ENCODE measurements at places on chromosomes 7 and 10.

DNA sequence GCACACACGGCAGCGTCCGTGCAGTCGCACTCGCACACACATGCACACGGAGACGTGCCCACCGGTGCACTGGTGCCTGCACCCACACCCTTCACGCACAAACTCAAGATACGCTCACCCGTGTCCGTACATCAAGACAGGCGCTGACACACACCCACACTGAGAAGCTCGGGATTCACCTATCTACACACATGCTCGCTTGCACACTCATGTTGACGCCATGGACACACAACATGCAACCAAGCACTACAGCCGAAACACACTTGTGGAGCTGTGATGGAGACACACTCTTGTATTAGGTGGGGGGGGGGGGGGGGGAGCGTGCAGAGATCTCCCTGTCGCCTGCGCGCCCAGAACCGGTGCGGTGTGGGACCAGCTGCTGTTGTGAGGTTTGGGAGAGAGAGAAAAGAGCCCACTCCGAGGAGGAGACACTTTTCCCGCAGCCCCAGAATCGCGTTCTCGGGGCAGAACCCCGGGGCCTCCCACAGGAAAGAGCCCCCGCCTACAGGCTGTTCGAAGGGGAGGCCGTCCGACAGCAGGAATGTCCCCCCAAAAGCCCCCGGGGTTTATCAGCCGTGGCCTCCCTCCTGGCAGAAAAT is 605 bp upstream of the NFKB2 start:
- DNase-seq, result no peak

DNA sequence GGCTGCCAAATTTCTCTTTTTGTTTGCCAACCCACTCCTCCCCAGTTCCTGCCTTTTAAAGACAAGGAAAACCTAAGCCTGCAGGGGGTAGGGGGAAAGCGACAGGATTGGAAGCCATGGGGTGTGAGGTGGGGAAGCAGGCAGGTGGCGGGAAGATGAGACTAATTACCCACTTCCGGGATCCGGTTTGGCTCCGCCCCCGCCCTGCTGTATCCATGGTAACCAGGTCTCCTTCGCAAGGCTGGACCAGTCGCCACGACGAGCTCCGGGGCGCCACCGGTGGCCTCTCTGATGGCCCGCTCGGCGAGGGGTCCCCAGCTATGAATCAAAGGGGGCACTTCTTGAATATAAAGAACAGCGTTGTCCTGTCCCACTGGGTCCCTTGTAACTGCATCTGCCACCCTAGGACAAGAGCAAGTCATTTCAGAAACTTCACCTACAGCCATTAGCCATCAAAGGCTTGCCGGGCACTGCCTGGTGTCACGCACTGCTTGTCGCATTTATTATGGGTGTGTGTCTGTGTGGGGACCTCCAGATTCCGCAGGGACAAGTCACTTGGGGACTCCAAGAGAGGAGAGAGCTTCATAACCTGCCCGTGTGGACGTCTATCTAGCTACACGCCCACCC is 55.4 kb upstream of the LMTK2 start:
- no peak for DNase-seq

DNA sequence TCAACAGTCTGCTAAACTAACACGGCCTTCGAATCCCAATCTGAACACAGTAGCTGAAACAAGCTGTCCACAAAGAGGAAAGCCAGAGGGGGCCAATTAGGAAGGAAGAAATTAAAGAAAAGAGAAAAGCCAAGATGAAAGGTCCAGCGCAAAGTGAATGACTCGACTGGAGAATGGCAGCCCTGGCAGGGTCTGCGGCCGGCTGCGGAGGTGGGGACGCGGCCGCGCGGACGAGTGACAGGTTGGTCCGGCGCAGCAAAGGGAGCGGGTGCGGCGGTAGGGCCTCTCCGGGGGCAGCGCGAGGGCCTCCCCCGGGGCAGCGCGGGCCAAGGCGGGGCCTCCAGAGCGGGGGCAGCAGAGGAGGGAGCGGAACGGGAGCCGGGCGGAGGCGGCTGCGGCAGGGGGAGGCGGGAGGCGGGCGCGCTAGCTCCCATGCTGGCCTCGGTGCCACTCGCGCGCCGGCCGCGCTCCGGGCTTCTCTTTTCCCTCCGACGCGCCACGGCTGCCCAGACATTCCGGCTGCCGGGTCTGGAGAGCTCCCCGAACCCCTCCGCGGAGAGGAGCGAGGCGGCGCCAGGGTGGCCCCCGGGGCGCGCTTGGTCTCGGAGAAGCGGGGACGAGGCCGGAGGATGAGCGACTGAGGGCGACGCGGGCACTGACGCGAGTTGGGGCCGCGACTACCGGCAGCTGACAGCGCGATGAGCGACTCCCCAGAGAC is at the start of gene VWC2:
TSS of gene VWC2 (plus strand) at position 421 of the 718 bp plus-strand sequence. CDS start 1,798 bp downstream, outside the sequence.
- no peak for DNase-seq

- peak; percentile 59 for DNase-seq
Measured at GRCh38 chr7:101635484-101635883, 6.4 kb upstream of the MYL10 start.

- peak; percentile 99 for DNase-seq
Measured at GRCh38 chr10:49177391-49178355, 10.5 kb downstream of the TMEM273 start.

- no peak for DNase-seq
Measured at GRCh38 chr7:30065746-30066145, 37.5 kb downstream of the PLEKHA8 start.

- DNase-seq, result no peak
Measured at GRCh38 chr10:76469675-76470074, 1038.3 kb downstream of the LRMDA start.

DNA sequence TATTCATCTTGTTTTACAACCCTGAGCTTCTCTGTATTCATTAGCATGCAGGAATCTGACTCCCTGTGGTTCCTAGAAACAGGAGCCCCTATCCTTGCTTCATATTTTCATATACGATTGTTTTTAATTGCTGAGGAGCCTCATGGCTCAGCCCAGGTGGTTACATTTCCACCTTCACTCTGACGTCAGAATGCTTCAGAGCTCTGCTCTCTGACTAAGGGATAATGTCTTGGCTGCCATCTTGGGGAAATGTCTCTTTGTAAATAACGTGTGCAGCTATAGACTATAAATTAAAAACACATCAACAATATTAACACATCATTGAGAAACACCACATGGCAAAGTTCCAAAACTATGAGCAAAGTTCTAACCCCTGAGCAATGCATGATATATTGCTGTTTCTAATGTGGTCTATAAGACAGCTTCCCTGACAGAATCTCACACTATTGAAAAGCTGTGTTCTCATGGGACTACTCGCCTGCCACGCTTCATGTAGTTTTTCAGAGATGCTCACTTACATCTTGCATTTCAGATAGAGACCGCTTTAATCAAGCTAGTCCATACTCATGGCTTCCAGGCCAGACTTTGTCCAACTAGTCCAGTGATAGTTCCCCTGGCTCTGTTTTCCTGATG is 227.0 kb downstream of the SORCS3 start:
- DNase-seq, result no peak

- DNase-seq, result no peak
Measured at GRCh38 chr7:142983825-142984224, 21.7 kb upstream of the KEL start.

DNA sequence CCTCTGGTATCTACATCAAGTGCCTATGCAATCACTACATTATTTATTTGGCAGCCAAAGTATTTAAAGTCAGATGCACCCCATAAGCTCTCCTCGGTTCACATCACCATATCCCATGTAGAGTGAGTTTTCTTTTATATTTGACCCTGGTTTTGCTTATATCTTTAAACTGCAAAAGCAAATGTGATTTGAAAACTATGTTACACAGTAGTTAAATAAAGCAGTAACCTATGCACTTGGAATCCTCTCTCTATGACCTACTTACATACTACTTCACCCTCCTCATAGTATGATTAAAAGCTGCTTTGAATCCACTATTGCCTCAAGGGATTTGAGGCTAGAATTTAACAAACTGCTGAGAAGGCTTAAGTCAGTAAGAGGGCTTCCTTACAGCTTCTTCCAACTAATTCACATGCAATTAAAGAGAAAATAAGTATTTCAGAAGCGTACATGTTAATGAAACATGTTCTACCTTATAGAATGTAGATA is 2.2 kb upstream of the CELF2 start:
- no peak for DNase-seq

GRCh38 chr7:50721661-50722259 is 60.9 kb downstream of the GRB10 start:
- no peak for DNase-seq

- no peak for DNase-seq
Measured at GRCh38 chr7:100568896-100569844, 4.5 kb downstream of the SAP25 start.

GRCh38 chr10:104614245-104614831 is 26.8 kb upstream of the SORCS3 start:
- DNase-seq, result peak; percentile 20

DNA sequence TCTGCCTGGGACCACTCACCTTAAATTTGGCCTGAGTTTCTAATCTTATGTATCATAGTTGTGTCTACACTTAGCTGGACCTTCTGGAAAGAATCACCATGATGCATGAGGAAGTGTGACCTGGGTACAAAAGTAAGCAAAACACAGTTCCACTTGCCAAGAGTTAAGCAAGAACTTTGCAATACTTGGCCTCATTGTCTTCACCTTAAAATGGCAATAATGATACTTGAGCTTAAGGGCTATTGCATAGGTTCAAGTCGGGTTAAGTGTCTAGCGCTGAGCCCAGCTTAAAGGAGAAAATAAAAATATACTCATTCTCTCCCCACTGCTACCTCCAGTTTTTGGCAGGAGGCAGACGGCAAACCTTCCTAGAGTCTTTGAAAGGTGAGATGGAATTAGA is 133.9 kb upstream of the BMPER start:
- no peak for DNase-seq

- DNase-seq, result peak; percentile 16
Measured at GRCh38 chr7:34430456-34430855, 227.6 kb upstream of the NPSR1 start.

GRCh38 chr7:107047902-107048782 is 3.6 kb downstream of the PRKAR2B start:
- DNase-seq, result no peak

- peak; percentile 16 for DNase-seq
Measured at GRCh38 chr10:89213191-89213808, 6.2 kb upstream of the CH25H start.

GRCh38 chr10:117360994-117361667 is 14.1 kb downstream of the PDZD8 start:
- peak; percentile 70 for DNase-seq

DNA sequence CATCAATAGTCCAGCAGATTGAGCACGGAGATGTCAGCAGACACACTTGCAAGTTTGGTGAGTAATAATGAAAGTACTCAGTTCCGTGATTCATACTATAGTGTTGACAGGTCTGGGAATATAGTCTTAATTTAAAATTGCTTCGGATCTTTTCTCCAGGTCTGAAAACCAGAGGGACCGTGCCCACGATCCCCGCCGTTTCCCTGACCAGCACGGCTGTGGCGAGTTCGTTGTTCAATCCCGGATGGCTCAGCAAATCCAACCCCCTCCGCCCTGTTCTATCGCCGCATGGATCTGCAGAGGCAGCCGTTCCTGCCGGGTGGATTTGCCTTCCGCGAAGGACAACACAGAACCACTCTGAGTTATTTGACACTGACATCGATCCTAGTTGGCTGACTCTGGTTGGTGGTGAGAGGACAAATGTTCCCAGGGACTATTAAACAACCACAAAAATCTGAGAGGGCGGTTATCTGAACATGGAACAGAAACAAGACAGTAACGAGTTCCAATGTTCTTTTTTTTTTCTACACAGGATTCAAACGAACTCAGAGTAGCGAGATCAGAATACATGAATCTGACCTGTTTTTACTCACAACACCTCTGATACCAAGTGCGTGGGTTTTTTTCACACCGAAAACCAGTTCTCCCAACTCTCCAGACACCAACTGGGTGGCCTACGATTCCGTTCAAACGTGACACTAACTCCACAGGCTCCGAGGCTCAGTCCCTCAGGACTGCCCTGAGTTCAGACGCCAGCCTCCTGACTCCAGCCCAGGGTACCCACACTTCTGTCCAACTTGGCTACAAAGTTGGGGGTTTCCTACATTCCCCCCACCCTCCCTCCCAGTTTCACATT is 52.7 kb downstream of the RBM17 start:
- DNase-seq, result peak; percentile 85

DNA sequence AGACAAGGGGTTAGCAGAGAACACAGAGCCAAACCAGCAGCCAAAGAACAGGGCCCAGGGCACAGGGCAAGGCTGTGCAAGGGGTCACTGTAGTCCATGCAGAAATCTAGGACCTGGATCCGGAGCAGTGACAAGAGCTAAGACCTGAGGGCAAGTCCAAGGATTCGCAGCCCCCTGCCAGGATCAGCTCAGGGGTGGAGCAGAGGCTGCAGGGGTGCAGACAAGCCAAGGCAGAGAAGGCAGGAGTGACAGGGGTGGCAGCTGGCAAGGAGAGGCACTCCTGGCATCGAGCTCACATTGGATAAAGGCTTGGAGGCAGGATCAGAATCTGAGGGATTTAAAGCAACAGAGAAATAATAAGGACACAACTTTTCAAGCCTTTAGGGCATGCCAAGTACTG is 80.7 kb upstream of the NANOS1 start:
- DNase-seq, result no peak

GRCh38 chr10:133115976-133116375 is 28.3 kb downstream of the ADGRA1 start:
- no peak for DNase-seq

- DNase-seq, result no peak
Measured at GRCh38 chr10:53579773-53580172, 807.2 kb upstream of the MBL2 start.

DNA sequence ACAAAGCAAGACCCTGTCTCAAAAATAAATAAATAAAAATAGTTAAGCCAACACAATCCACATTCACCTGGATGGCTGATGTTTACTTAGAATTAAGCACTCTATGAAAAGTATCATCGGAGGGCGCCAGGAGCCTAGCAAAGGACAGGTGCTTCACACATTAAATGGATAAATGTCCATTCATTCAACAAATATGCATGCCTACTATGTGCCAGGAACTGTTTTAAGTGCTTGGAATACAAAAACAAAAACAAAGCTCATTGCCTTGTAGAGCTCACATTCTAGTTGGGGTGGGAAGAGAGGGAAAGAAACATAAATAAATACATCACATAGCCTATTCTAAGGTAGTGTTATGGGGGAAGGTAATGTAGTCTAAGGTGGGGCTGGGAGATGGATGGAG is 4.1 kb downstream of the BAIAP2L1 start:
- no peak for DNase-seq

GRCh38 chr7:155506854-155507337 is 39.5 kb downstream of the CNPY1 start:
- DNase-seq, result no peak

GRCh38 chr7:17689361-17689902 is 250.9 kb downstream of the SNX13 start:
- DNase-seq, result no peak

DNA sequence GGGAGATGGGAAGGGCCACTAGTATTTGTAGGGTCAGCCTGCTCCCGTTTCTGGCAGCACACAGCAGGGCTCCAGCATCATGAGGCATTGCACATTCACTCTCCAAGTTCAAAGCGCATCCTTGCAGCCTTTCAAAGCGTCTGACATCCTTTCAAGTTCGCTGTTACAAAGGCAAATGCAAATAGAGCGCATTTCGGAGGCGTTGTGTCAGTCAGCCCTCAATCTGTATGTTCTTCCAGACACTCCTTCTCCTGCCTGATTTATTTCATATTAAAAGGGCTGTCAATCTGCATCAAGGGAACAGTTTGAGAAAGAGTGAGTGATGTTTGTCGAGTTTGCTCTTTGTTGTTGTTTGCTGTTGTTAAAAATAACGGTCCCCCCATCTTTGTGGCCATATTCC is 188.5 kb downstream of the SNX10 start:
- DNase-seq, result no peak

Data from RCC 7860 (cell line).